ENCODE measurements at places on chromosomes 2 and 18.

DNA sequence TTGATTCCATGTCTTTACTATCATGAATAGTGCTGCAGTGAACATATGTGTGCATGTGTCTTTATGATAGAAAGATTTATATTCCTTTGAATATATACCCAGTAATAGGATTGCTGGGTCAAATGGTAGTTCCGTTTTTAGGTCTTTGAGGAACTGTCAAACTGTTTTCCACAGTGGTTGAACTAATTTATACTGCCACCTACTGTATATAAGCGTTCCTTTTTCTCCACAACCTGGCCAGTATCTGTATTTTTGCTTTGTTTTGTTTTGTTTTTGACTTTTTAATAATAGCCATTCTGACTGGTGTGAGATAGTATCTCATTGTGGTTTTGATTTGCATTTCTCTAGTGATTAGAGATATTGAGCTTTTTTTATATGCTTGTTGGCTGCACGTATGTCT is 641.6 kb downstream of the SUCLG1 start:
- DNase-seq: peak; percentile 41

GRCh38 chr2:36235882-36236281 is 119.7 kb upstream of the CRIM1 start:
- no peak for DNase-seq

DNA sequence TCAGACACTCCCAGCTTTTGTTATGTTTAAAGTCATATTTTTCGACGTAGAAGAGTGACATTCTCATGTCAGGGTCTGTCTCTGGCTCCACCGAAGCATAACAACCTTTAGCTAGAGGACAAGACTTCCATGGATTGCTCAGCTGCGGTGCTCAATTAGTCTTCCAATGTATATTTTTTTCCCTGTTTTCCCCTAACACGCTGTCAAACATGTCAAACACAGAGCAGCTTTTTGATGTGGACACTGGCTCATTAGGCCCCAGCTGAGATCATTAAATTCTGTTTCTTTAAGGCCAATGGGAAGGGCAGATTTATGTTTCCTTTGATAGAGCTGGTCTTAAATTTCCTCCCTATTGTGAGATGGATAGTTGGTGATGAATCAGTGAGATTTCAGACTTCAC is 525.4 kb downstream of the PIK3C3 start:
- DNase-seq: no peak

DNA sequence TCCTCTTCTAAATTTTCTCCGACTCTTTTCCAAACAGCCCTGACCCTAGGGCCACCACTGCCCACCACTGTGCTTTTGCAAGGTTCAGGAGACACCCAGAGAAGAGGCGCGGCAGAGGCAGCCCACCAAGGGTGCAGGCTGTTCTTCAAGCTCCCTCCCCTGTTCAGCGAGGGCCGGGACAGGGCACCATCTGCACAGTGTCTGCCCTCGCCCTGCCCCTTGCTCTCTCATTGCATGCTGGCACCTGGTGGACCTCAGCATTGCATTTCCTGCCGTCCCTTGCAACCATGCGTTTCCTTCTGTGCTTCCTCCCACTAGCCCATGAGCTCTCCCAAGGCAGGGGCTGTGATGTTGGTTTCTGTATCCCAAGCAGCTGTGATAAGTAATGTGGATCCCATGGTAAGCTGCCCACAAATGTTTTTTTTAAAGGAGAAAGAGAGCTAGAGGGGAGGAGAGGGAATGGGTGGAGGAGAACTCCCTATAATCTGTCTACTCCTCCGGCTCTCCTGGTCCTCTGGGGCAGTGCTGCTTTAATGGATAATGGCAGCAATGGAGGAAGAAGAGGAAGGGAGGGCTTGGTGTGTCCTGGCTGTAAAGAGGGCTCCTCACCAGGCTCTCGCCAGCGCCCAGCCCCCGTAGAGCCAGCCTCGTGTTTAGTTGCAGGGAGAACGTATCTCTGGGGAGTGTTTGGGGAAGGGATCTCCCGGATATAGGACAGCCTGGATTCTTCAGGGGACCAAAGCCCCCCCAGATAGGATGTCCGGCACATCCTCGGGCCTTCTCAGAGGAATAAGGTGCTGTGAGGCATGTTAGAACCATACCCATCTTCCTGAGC is 15.6 kb upstream of the YWHAQ start:
- DNase-seq: no peak

- DNase-seq: no peak
These were observed 330.6 kb downstream of the RND3 start for GRCh38 chr2:150156876-150157275.

DNA sequence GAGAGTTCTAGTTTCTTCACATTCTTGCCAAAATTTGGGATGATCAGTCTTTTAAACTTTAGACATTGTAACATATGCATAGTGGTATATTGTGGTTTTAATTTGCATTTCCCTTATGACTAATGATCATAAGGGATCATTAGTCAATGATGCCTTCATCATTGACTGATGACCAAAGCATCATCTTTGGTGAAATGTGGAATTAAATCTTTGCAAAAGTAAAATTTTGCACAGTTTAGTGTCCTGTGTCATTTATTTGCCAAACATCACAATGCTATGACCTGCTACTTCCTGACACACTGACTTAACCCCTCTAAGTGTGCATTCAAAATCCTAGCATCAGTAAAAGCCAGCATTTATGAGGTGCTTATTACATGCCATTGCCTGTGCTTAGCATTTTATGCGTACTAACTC is 58.9 kb upstream of the SLC1A4 start:
- no peak for DNase-seq

- DNase-seq: no peak
These were observed 23.7 kb upstream of the LAMA1 start for GRCh38 chr18:7141287-7141686.

GRCh38 chr2:104825124-104825865 is 28.6 kb upstream of the POU3F3 start:
- DNase-seq: peak; percentile 21

DNA sequence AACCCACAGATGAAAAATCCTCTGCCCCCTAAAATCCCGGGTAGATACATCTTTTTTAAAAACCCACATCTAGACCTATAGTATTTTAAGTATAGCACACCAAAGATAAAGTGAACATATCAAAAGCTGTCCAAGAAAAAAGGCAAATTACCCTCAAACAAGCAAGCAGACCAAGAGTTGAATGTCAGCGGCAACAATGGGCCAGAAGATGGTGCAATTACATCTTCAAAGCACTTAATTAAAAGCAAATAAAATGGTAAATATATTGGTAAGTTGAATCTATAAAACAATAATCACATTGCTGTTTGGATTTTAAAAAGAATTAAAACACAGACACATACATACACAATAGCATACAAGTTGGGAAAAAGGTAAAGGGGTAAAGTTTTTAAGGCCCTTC is 98.5 kb downstream of the MYOM1 start:
- no peak for DNase-seq

GRCh38 chr18:56538746-56539145 is 99.6 kb downstream of the TXNL1 start:
- DNase-seq: peak; percentile 78

GRCh38 chr2:26822877-26823276 is 25.1 kb upstream of the DPYSL5 start:
- DNase-seq: no peak

Measured in fibroblast of skin of scalp (primary cell).